Cardiac septum (tissue), 1 donor: ENCODE measurements at places on chromosomes 16 and 17. TPM values are rescaled to one million over a fixed set of nuclear protein-coding genes. Genes with fewer than 3 reads are reported as not detected.

DNA sequence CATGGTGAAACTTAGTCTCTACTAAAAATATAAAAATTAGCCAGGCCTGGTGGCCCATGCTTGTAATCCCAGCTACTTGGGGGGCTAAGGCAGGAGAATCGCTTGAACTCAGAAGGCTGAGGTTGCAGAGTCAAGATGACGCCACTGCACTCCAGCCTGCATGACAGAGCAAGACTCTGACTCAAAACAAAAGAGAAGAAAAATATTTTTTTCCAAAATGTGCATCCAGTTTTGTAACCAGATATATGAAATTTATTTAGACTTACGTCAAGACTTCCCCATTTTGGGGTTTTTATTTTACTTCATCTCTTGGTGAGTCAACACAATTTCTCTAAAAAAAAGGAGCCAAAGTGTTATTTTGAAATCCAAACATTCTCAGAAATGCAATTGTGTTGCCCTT, 5.5 kb upstream of the TM4SF5 start:
- DNase-seq, result no peak

GRCh38 chr16:8721336-8722024, 47.1 kb downstream of the ABAT start:
- DNase-seq, result no peak

GRCh38 chr17:4573669-4574068, 10.7 kb upstream of the SMTNL2 start:
- DNase-seq, result peak; percentile 88

Gene KRTAP16-1
- not detected for total RNA-seq

- peak; percentile 77 for DNase-seq
These were observed 22.6 kb downstream of the MXRA7 start for GRCh38 chr17:76688165-76688622.

Gene ZNF174
- 9.2 TPM for total RNA-seq

GRCh38 chr16:86457501-86458148, 52.7 kb upstream of the FOXF1 start:
- no peak for DNase-seq

DNA sequence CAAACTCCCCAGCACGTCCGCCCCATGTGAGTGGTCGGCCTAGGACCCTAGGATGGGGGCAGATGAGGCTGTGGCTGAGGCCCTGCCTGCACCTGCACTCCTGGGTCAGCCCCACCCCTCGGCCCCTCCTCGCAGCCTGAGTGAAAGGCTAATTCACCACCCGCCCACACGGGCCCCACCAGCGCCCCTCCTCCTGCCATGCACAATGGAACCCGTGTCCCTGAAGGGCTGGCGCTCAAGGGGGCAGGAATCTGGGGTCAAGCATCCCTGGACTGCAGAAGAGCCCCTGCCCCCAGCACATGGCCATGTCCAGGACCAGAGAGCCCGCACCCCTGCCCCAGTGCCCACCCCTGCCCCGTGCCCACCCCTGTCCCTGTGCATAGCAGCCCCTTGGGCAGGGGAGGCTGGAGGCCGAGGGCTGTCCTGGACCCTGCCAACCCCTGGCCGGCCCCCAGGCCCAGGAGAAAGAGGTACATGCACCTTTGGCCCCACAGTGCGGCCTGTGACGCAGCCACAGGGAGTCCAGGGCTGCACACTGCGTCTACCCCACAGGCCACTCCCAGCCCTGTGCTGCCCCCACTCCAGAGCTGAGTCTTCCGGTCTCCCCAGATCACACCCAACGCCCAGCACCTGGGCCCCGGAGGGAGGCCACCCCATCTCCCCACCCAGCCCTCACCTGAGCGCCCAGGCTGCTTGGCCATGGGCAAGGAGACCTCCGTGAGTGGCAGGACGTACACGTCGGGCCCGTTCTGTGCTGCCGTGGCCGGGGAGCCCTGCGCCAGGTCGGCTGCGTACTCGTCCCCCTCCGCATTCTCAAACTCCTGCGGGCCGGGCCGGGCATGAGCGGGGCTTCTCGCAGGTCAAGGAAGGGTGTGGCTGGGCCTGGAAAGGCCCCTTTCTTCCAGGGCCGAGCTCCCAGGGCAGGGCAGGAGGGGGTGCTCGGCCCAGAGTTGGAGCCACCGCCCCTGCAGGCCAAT, 34.6 kb upstream of the PVALEF start:
- DNase-seq, result no peak

DNA sequence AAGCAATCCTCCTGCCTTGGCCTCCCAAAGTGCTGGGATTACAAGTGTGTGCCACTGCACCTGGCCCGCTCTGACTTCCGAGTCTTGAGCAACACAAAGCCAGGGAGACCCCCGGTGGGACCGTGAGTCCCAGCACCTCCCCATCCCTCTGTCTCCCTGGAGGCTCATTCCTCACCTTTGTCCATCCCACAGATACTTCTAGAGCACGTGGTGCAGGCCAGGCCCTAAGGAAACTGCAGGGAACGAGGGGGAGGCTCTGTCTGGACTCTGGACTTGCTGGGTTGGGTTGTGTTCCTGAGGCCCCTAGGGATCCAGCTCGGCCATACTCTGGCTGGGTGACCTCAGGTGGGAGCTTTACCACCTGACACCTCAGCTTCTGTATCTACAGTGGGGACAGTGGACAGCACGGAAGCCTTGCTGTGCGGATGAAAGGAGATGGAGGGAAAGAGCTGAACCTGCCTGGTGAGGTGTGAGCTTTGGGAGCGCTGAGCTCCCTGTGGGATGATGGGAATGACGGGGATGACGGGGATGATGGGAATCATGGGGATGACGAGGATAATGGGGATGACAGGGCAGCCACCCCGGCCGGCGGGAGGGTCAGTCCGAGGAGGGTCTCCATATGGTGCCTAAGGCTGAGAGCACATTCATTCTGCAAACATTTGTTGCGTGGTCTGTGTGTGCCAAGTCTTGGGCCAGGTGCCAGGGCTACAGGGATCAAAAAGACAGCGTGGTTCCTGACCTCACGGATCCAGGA, 26.6 kb downstream of the C16orf74 start:
- no peak for DNase-seq

- no peak for DNase-seq
These were observed 70.2 kb upstream of the GNAO1 start for GRCh38 chr16:56121156-56121500.

- no peak for DNase-seq
These were observed 253.4 kb downstream of the SHISA9 start for GRCh38 chr16:13154799-13155198.

DNA sequence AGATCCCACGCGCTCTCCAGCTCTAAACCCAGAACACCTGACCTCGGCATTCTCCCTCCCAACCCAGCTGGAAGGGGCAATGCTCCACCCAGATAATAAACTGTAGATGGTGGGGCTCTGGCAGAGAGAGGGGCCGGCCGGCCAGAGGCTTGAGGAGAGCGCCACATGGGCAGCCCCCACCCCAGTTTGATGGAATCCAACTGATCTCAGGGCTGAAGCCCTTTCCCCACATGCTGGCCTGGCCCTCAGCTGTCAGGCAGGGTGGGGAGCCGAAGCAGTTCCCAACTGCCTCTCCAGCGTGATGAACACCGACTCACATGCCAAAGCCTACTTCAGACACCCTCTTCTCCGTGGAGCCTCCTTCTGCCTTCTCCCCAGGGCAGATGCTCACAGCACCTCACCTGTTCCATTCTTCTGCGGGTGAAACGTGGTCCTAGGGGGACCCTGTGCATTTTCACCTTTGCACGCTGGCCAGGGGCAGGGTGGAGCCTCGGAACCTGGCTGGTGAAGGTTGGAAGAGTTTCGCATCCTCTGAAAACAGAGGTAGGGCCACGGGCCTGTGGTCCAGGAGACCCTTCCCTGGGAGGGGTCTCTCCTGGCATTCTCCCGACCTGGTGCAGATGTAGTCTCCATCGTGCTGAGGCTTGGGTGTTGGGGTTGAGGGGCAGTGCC, 65.7 kb upstream of the ZNF469 start:
- no peak for DNase-seq

Gene ZNF385C
- total RNA-seq, result 0.13 TPM

DNA sequence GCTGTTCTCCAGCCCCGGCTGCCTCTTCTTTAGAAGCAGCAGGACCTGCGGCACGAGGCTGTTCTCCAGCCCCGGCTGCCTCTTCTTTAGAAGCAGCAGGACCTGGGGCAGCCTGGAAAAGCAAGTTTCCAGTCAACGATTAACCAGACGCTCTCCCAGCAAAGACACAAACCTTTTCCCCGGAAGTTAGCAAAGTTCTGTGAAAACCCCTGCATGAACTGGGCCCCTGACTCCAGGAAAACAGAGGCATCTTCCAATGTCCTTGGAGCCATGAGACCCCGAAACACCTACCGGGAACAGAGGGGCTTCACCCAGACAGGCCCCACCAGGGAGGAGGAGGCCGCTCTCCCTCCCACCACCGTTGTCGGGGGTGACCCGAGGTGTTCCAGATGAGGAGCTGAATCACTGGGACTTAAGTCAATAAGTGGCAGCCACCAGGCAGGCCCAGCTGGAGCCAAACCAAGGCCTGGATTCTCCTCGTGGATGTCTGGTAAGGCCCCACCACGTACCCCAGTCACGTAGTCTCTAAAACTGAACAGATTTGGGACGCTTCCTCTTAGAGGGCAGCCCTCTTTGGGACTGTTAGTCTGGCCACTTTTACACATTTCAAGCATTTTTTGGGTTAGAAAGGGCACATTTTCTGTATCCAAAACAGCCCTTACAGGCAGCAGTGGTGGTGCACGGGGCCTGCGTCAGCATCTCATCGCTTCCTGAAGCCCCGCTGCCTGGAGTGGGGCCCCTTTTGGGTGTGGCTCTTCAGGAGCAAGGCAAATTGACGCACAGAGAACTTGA, at the start of gene RPH3AL:
Gene RPH3AL (minus strand): TSS at position 387 of the 792 bp plus-strand sequence. CDS start 25,264 bp downstream, outside the sequence.
- DNase-seq, result no peak

GRCh38 chr16:58584831-58585505, 44.7 kb downstream of the CNOT1 start:
- no peak for DNase-seq

Gene TNFAIP1
- total RNA-seq, result 58.5 TPM

DNA sequence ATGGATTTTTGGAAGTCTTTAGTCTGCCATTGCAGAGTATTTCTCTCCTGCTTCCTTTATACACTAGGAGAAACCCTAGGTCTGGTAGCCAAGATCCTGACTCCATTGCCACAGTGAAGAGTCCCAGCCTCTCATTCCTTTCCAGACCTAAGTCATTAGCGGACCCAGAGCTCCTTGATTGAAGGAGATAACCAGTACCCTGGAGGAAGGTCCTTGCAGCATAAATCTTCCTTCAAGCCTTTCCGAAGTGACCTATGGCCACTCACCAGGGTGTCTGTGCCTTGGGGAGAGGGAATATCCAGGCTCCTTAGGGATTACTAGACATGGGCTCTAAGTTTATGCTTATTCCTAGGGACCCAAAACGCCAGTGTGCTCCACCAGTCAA, 35.8 kb downstream of the BCL7C start:
- no peak for DNase-seq
